ENCODE measurements at places on chromosomes 16 and 17.

DNA sequence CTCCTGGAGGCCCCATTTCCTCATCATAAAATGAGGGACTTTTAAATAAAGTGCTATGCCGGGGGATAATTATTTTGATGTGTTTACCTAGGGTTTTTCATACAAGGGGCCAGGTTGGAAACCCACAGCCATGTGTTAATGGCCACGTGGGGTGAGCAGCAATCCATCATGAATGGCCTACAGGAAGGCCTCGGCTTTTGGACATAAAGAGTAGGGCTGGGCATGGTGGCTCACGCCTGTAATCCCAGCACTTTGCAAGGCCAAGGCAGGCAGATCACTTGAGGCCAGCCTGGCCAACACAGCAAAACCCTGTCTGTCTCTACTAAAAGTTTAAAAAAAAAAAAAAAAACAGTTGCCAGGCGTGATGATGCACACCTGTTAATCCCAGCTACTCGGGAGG is 40.3 kb downstream of the MEAK7 start:
- no peak for DNase-seq

- no peak for DNase-seq
These were observed 39.5 kb downstream of the DYNLRB2 start for GRCh38 chr16:80580109-80580832.

DNA sequence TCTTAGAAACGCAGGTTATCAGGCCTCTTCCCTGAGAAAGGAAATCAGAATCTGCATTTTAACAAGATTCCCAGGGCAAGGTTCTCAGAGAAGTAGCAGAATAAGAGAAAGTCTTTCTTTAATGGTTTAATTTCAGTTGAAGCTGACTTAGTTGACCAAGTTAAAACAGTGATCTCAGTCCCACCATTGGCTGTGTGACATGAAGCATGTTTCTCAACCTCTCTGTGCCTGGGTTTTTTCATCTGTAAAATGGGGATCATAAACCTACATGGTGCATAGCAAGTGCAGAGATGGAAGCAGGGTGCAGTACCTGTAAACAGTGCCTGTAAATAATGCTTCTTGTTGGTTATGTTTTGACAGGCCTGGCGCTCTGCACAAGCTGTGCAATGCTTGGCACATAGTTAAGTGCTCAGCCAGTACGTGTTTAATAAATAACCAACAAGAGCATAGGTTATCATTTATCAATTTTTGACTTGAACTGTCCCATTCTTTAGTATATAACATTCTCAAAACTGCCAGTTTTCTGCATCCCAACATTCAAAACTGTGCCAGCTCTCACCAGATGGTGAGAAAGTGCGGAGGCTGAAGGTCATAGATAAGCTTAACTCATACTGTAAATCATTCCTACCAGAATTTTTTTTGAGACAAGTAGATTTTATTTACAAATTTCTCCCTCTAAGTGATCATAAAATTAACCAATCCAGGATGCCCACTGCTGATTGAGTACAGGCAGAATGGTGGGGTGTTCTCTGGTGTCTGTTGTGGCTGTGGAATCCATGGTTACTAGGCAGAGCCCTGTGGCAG is 6.9 kb downstream of the C17orf67 start:
- no peak for DNase-seq

- no peak for DNase-seq
These were observed 488 bp downstream of the C17orf113 start for GRCh38 chr17:42049834-42050392.
